MCF 10A (cell line): ENCODE measurements at places on chromosomes 11 and 22. TPM values are rescaled to one million over a fixed set of nuclear protein-coding genes. Genes with fewer than 3 reads are reported as not detected.

DNA sequence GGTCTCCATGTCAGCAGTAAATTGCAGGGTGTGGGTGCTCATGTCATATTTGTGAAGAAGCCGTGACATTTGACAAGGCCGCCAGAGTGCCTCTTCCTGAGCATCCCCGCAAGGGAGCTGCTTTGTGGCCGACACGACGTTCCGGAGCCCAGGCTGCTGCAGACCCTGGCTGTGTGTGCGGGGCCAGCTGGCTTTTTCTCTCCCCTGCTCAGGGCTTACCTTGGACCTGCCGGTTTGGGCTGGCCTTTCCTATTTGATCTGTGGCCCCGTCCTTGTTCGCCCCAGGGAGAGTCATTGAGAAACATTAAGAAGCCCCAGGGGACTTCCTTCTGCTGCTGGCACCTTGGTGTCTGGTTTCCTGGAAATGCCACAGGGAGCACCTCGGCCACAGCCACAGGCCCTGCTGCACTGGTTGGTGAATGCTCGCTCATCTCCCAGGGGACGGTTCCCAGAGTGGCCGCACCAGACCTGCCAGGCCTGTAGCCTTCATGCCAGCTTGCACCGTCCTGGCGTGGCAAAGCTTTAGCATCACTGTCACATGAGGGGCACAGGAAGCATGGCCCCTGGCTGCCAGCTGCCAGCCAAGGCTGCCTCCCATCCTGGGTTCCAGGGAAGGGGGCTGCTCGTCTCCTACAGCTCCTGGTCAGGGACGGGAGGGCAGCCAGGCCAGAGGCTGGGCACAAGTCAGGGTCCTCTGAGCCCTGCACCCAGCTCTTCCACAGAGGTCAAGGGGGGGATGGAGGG lies 5.4 kb downstream of the GRK2 start:
- peaks cover 7% of the 10 kb centered on the region for H3K36me3 ChIP-seq
- no peak for DNase-seq
- H3K4me3 ChIP-seq: no peak overlapping the region
- peaks cover 7% of the 10 kb centered on the region for H3K4me1 ChIP-seq
- no peaks in the 10 kb centered on the region for H3K27me3 ChIP-seq

DNA sequence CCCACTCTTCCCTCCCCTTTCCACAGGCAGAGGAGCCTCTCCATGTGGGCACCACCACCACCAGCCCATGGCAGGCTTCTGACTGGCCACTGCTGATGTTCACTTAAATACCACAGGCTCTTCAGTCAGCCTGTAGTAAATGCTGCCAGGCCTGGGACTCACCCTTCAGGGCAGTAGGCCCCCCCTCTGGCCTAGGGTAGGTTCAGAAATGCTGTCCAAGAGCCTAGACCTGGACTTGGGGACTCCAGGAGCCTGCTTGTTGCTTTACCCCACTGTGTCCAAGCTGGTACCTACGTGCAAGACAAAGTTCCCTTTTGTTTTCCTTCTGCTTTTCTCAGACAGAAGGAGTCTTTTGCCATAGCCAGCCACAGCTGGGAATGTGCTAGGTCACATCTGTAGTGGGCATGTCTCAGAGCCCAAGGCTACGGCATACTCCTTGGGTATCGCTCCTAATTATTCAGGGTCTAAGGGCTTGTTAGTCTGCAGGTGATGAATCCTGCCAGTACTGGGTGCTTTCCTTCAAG lies 38.6 kb downstream of the TMEM135 start:
- no peak overlapping the region for H3K27ac ChIP-seq
- H3K27me3 ChIP-seq: no peaks in the 10 kb centered on the region
- H3K36me3 ChIP-seq: peaks cover 18% of the 10 kb centered on the region
- H3K4me1 ChIP-seq: no peaks in the 10 kb centered on the region

GRCh38 chr11:103322821-103323220 lies 213.6 kb downstream of the DYNC2H1 start:
- H3K4me3 ChIP-seq: no peak overlapping the region
- H3K27ac ChIP-seq: no peak overlapping the region
- peaks cover 33% of the 10 kb centered on the region for H3K36me3 ChIP-seq

GRCh38 chr22:30697975-30698374 lies 3.3 kb downstream of the OSBP2 start:
- H3K27me3 ChIP-seq: no peaks in the 10 kb centered on the region
- H3K36me3 ChIP-seq: peaks cover 5% of the 10 kb centered on the region
- H3K27ac ChIP-seq: no peak overlapping the region
- no peak overlapping the region for H3K4me3 ChIP-seq
- no peak for DNase-seq

The ARRB1 gene
- total RNA-seq: 0.44 and 0.98 TPM in 2 replicates

The TECTA gene
- total RNA-seq: 0.27 and 0.30 TPM in 2 replicates

The IL10RA gene
- not detected in 2 replicates for total RNA-seq

DNA sequence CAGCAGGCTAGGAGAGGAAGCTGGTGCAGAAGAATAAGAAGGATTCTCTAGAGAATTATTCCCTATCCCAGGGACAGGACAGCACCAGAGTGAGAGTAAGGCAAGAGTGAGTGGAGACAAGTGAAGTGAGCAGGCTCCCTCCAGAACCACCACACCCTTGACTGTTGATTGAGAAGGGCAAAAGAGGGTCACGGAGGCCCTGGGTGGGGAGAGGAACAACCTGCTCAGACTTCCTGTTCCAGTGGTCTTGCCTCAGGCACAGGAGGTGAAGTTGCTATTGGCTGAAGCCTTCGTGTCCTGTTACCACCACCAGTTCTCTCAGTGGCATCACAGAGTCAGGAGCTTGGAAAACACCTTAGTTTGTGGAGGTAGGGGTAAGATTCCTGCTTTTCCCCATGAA lies 51.7 kb upstream of the CCDC89 start:
- H3K27me3 ChIP-seq: no peaks in the 10 kb centered on the region
- no peaks in the 10 kb centered on the region for H3K36me3 ChIP-seq

- H3K4me3 ChIP-seq: no peak overlapping the region
- H3K27ac ChIP-seq: no peak overlapping the region
- H3K4me1 ChIP-seq: no peaks in the 10 kb centered on the region
Measured at GRCh38 chr22:23503736-23504440, 76.2 kb downstream of the IGLL1 start.

- H3K4me1 ChIP-seq: peaks cover 10% of the 10 kb centered on the region
- H3K27ac ChIP-seq: no peak overlapping the region
- H3K4me3 ChIP-seq: no peak overlapping the region
- H3K36me3 ChIP-seq: peaks cover 51% of the 10 kb centered on the region
- no peak for DNase-seq
- no peaks in the 10 kb centered on the region for H3K27me3 ChIP-seq
Measured at GRCh38 chr22:36478966-36479365, 2.5 kb downstream of the TXN2 start.

- H3K4me3 ChIP-seq: peak overlapping the region; percentile 89
- H3K36me3 ChIP-seq: peaks cover 14% of the 10 kb centered on the region
- H3K4me1 ChIP-seq: peaks cover 5% of the 10 kb centered on the region
- DNase-seq: no peak
- H3K27ac ChIP-seq: peak overlapping the region; percentile 90
Measured at GRCh38 chr11:78573681-78574080, 983 bp downstream of the NARS2 start.

The PIH1D2 gene
- total RNA-seq: 2.0 and 2.1 TPM in 2 replicates

The PSMC3 gene
- total RNA-seq: 162 and 194 TPM in 2 replicates

DNA sequence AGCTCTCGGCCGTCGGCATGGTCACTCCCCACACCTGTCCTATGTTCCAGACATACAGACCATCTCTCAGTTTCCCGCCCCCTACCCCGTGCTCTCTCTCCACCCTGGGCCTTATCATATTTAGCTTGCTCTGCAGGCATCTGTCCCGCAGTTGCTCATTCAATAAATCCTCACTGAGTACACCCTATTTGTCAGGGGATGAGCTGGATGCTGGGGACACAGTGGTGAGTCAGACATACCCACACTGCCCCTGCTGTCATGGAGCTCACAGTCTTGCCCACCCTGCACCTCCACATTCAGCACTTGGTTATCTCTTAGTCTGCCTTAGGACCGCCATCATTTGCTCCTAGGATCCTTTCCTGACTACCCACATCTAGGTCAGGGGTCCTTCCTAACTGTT lies 313.8 kb downstream of the LARGE1 start:
- H3K4me1 ChIP-seq: no peaks in the 10 kb centered on the region
- no peak overlapping the region for H3K4me3 ChIP-seq
- H3K27ac ChIP-seq: no peak overlapping the region
- H3K27me3 ChIP-seq: no peaks in the 10 kb centered on the region

GRCh38 chr11:104319396-104319795 lies 155.4 kb upstream of the PDGFD start:
- no peaks in the 10 kb centered on the region for H3K4me1 ChIP-seq
- H3K27ac ChIP-seq: no peak overlapping the region
- DNase-seq: no peak
- H3K36me3 ChIP-seq: no peaks in the 10 kb centered on the region
- H3K27me3 ChIP-seq: no peaks in the 10 kb centered on the region

GRCh38 chr11:7579361-7579791 lies 65.6 kb downstream of the PPFIBP2 start:
- H3K27ac ChIP-seq: peak overlapping the region; percentile 55
- DNase-seq: peak; percentile 47
- H3K4me3 ChIP-seq: no peak overlapping the region
- H3K27me3 ChIP-seq: no peaks in the 10 kb centered on the region
- H3K36me3 ChIP-seq: peaks cover 6% of the 10 kb centered on the region

DNA sequence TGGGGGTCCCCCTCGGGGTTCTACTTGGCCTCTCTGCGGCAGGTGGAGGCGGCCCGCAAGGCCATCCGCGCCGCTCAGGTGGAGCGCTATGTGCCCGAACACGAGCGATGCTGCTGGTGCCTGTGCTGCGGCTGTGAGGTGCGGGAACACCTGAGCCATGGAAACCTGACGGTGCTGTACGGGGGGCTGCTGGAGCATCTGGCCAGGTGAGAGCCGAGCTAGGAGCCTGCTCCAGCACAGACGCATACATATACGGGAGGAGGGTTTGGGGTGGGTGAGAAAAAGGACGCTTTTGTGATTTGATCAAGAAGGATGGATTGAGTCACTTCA lies 415 bp downstream of the CENATAC start:
- no peaks in the 10 kb centered on the region for H3K27me3 ChIP-seq
- H3K4me1 ChIP-seq: peaks cover 5% of the 10 kb centered on the region
- peak overlapping the region; percentile 95 for H3K4me3 ChIP-seq
- H3K36me3 ChIP-seq: peaks cover 44% of the 10 kb centered on the region

DNA sequence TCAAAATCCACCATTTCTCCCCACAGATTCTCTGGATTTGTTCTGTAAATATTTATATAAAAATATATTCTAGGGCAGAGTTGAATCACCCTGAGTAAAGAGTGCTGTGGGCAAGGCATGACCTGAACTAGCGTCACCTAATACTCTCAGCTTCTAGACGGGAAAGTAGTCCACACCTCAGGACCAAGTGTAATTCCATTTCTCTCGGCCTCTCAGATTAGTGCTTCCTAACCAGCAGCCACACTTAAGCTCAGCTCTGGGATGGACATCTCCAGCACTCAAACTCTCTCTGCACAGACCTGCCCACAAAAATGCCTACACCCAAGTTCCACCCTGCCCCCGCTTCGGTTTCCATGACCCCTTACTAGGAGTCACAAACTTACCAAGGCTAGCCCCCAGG lies 5.3 kb downstream of the SPTBN2 start:
- no peak for DNase-seq
- H3K4me3 ChIP-seq: no peak overlapping the region
- no peaks in the 10 kb centered on the region for H3K27me3 ChIP-seq
- no peak overlapping the region for H3K27ac ChIP-seq
- peaks cover 24% of the 10 kb centered on the region for H3K4me1 ChIP-seq
